NCI-H187 (cell line): ENCODE measurements at places on chromosomes 12 and 14.

GRCh38 chr12:114140576-114140975 is 174.5 kb upstream of the RBM19 start:
- no peak for DNase-seq

GRCh38 chr14:100677554-100678468 is 48.9 kb upstream of the DLK1 start:
- DNase-seq: no peak

GRCh38 chr12:128918481-128919260 is 65.4 kb downstream of the GLT1D1 start:
- no peak for DNase-seq

DNA sequence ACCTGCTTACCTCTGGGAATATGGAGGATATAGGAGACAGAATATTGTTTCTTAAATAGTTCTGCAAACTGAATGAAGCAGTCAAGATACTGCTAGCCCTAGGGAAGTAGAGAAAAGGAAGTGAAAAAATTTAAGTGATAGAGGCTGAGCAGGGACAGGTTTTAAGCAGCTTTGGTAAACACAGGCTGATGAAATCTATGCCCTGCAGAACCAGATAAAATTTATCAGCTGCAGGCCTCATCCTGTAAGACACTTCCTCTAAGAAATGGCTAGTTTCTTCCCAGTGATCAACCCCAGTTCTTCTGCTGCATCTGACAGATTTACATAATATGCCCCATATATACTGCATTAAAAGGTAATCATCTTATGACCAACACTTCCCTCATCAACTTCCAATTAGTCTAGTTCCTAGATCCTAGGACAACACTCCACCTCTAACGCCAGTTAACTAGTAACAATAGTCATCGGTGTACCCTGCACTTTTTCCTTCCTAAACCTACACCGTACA is 1.3 kb upstream of the ESYT1 start:
- DNase-seq: no peak

DNA sequence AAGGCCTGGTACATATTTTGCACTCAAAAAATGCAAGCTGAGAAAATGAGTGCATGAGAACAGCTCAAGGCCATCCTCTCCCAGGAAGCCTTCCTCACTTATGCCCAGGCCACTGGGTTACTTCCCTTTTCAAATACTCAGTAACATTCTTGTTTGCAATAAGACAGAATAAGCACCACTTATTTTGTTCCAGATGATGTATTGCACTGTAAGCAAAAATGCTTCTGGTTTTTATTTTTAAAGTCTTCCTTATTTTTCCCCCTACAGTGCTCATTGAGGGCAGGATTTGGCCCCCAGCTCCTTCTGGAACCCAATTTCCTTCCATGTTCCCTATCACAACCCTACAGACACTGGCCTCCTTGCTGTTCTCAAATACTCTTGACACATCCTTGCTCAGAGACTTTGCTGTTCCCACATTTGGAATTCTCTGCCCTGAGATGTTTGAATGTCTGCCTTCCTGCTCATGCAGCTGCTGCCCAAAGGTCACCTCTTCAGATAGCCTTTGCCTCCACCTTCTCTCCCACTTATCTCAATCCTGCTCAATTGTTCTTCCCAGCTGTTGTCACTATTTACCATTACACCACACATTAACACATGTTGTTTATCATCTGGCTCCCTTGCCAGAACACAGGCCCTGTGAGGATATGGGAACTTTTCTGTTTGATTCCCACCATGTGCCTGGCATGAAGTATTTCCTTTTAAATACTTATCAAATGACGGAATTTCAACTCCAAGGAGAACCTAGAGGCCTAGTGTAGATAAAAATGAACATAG is 49.9 kb downstream of the IFNG start:
- DNase-seq: no peak

DNA sequence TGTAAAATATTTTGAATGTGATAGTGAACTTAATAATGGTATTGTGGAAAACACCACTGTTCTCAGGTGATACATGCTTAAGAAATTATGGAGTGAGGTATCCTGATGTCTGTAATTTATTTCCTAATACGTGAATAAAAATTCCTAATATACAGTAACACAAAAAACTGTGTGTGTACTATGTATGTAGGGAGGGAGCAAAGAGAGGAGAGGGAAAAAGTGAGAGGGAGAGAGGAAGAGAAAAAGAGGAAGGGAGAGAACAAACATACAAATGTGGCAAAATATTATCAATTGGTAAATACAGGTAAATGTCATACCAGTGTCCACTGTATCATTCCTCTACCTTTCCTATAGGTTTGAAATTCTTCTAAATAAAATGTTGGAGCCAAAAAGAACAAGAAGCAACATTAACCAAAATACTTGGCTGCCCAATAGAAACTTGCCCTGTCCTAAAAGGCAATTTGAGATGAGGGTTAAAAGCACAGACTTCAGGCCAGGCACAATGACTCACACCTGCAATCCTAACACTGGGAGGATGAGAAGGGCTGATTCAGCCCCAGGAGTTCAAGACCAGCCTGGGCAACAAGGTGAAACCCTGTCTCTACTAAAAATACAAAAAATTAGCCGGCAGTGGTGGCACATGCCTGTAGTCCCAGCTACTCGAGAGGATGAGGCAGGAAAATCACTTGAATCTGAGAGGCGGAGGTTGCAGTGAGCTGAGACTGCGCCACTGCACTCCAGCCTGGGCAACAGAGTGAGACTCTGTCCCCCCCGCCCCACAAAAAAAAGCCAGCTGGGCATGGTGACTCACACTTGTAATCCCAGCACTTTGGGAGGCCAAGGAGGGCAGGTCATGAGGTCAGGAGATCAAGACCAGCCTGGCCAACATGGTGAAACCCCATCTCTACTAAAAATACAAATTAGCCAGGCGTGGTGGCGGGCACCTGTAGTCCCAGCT is 14.5 kb downstream of the R3HDM2 start:
- DNase-seq: no peak

- DNase-seq: no peak
Measured at GRCh38 chr12:63980211-63980610, 135.7 kb downstream of the SRGAP1 start.

DNA sequence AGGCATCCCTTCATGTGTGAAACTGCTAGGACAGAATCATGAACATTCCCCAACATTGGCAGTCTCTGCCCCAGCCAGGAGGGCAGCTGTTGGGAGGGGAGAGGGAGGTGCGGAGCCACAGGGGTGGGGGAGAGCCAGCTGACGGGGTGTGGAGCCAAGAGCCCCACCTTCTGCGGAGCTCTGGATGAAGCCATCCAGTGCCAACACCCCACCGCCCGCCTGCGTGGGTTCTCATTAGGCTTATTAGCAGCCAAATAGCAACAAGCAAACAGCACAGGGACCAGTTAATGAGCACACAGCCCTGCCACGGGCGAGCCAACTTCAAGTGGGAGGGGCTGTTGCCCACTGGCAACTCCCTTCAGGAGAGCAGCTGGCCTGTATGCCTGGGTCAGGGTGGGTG is 12.1 kb downstream of the LTBP2 start:
- DNase-seq: no peak

DNA sequence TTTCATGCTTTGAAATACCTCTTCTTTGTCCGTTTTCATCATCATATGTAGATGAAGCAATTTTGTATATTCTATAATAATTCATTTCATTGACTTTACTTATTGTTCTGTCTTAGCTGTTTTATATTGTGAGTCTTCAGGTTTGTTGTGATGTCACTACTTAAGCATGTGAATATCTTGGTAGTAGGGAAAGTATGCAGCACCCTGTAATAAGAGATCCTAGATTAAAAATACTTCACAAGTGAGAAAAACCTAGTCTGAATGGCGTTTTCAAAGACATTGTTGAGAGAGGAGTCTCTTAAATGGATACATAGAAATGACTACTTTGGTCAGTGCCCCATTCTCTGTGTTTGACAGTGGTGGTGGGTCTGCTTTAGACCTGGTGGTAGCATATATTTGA is 61.4 kb downstream of the SLC16A7 start:
- no peak for DNase-seq

GRCh38 chr12:122392411-122392810 is 30.1 kb downstream of the CLIP1 start:
- no peak for DNase-seq

- DNase-seq: no peak
Measured at GRCh38 chr12:64004641-64005040, 160.1 kb downstream of the SRGAP1 start.

GRCh38 chr12:75683220-75683619 is 171.8 kb upstream of the KRR1 start:
- no peak for DNase-seq

- no peak for DNase-seq
Measured at GRCh38 chr12:57149245-57149900, 2.0 kb upstream of the LRP1-AS start.

DNA sequence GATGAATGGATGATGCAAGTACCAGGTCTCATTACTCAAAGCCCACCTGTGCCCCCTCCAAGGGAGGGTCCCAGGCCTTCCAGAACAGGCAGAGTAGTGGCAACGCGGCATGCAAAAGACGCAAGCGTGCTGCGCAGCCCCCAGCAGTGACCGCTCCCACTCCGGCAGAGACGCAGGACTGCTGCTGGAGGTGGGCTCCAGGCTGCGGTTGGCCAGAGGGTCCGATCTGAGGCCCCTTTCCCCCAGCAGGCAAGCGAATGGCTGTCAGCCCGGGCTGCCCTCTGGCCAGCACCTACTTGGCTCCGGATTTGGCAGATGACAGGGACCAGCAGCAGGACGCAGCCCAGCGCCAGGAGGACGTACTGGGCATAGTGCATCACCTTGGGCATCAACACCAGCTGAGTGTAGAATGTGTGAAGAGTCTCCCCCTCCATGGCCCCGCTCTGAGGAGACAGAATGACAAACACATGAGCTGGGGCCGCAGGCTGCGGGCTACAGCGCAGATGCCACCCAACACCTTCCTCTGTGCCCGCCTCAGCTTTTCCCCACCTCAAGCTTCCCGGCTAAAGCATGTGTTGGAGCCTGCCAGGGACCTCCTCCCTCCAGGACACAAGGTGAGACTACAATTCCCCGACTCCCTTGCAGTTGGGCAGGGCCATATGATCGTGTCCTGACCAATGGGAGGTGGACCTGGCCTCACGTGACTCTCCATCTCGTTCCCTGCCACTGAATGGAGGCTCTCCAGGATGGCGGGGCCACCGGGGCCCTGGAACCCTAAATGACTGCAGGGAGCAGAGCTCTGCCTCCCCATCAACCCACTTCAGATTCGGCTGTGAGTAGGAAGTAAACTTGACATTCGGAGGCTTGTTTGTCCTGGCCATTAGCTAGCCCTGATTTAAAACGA is 77.4 kb downstream of the SCARB1 start:
- DNase-seq: peak; percentile 89

GRCh38 chr14:56463271-56463890 is 116.2 kb upstream of the TMEM260 start:
- no peak for DNase-seq

- no peak for DNase-seq
Measured at GRCh38 chr12:98439981-98440581, 75.3 kb upstream of the TMPO start.

GRCh38 chr14:39241637-39242036 is 7.9 kb downstream of the MIA2 start:
- no peak for DNase-seq

GRCh38 chr12:26195641-26196420 is 458 bp downstream of the SSPN start:
- DNase-seq: no peak

- DNase-seq: no peak
Measured at GRCh38 chr12:6987956-6988553, 17.3 kb downstream of the EMG1 start.

DNA sequence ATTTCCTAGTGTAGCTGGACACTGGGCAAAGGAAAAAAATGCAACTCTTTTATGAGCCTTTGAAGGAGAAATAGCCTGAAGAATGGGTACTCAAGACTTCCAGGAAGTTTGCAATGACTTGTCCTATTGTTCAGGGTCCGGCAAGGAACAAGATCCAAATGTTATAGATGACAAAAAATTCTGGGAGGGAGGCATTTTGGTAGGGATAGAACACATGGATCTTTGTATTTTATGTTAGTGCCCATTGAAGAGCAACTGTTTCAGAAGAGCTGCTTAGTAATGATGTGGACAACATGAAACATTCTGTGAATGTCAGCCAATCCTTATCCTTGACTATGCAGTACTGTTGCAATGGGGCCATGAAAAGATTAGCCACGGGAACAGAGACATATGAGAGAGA is 138.0 kb downstream of the MGAT4C start:
- no peak for DNase-seq

DNA sequence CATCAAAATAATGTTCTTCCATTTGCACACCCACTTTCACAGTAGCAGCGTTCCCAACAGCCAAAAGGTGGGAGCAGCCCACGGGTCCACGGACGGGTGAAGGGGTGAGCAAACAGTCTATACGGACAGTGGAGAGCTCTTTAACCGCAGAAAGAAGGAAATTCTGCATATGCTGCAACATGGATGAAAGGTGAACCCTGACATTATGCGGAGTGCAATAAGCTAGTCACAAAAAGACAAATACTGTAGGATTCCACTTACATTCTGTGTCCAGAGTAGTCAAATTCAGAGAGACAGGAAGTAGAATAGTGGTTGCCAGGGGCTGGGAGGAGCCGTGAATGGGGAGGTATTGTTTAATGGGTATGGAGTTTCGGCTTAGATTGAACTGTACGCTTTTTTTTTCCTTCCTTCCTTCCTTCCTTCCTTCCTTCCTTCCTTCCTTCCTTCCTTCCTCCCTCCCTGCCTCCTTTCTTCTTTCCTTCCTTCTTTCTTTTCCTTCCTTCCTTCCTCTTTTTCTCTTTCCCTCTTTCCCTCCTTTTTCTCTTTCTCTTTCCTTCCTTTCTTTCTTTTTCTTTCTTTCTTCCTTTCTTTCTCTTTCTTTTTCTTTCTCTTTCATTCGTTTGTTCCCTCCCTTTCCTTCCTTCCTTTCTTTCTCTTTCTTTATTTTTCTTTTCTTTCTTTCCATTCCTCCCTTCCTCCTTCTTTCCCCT is 15.8 kb upstream of the ANKRD9 start:
- peak; percentile 52 for DNase-seq

DNA sequence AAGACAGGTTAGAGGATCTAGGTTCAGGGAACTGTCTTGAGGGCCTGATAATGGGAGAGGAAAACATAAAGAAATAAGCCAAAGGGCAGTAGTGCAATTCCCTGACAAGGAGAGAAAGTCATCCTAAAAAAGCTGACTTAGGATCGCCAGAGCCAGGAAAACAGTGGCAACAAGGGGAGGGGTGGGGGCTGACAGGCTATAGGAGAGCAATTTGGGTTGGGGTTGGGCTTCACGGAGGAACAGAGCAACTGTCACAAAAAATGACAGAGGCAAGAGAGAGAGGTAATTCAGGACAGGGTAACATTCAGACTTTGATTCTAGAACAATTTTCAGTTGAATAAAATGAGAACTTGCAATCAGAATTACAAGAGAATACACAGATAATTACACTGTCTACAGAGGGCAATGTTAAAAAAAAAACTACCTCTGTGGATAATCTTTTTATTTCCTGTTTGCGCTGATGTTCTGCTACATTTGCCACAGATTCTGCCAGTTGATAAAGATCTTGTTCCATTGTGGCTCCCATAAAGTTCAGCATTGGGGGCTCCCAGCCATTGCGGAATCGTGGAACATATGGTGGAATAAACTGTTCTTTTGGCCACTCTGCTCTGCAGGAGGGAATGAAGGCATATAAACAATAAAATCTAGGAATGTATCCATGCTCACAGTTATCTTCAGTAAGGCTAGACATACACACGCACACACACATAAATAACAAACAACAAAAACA is 138.6 kb downstream of the EPS8 start:
- DNase-seq: no peak

GRCh38 chr12:131852551-131853299 is 24.5 kb downstream of the MMP17 start:
- DNase-seq: no peak
